ENCODE measurements at places on chromosomes 7 and 10.

DNA sequence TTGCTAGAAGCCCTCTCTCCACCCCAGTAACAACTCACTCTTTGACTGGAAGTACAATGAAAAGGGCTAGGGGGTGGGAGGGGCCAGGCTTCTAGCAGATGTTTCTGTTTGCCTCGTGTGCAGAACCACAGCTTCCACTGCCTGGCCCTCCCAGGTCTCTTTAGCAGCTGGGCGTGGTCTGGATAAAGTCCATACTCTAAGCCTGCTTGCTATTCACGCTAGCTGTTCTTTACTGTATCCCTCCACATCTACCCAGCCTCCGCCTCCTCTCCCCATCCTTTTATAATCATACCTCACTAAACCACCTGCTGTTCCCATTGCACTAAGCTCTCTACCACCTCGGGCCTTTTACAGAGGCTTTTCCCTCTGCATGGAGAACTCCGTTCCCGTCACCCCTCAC is 288.8 kb downstream of the CAMK1D start:
- DNase-seq: peak; percentile 41

DNA sequence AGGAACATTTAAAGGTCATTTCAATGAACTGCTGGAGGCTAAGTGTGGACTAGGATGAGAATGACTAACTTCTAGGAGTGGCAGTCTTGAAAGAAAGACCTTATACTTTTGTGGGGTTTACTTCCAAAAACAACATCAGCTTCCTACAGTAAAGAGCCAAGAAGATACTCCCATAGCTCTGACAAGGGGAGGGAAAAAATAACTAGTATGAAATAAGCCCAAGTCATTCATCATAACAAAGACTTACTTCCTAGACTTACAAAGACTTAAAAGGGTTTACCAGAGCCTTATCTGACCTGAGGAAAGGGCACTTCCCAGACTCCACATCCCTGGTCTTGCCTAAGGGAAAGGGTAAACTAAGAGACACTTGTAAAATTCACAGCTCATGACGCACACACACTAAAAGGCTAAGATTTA is 31.7 kb downstream of the ARHGAP12 start:
- DNase-seq: peak; percentile 63

GRCh38 chr10:70478191-70479164 is at the start of gene PALD1:
TSS of gene PALD1 (plus strand) at chr10:70478767. CDS start at chr10:70525952, 47,185 bp downstream.
- peak; percentile 61 for DNase-seq

- no peak for DNase-seq
Observed at GRCh38 chr10:70587045-70587658, 15.4 kb downstream of the PRF1 start.
